B cell (primary cell): ENCODE measurements at places on chromosomes 1 and 21.

- DNase-seq = peak; percentile 76
Observed at GRCh38 chr1:158117854-158118704, 62.6 kb upstream of the CD1D start.

DNA sequence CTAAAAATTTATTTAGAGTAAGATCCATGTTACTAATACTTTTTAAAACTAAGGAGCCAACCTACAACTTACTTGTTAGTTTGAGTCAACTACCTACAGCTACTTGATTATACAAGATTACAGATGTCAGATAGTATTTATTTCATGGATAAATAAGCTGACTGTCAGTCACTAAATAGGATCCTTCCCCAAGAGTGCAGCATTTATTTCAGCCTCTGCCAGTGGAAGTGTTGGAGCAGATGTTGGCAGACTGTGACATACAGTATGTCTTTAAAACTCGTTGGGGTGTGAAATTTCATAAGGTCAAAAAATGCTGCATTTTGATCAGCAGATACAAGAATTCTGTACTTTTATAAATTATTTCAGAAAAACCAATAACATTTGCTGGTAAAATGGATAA is 156.2 kb downstream of the AKT3 start:
- no peak for DNase-seq

- no peak for DNase-seq
Observed at GRCh38 chr1:60376196-60376595, 302.6 kb upstream of the C1orf87 start.

- no peak for DNase-seq
Observed at GRCh38 chr21:46243325-46243724, 14.8 kb upstream of the LSS start.

- DNase-seq = no peak
Observed at GRCh38 chr1:207103892-207104373, at the start of gene C4BPA. Gene C4BPA, plus strand, starts transcription at chr1:207104233. Its CDS starts 8,793 bp downstream, at chr1:207113026.
